ENCODE measurements at places on chromosomes 6 and 20.

DNA sequence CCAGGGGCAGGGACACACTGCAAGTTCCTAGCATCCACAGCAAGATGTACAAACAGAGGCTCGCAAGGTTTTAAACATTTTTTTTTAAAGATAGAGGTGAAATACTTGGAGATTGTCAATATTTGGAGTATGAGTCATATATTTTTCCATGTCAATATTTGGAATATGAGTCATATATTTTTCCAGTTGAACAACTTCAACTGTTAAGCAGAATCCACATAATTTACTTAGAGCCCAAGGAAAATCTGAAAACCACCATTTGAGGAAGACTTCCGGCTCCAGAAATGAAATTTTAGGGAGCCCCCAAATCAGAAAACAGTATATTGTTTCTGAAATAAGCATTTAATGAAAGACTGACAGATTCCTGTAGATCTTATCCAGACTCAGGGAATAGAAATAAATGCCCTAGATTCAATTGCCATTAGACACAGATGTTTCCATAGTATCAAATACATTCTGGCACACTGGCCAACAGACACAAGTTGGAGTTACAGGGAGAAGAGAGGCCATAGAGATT lies 51.6 kb upstream of the FAM184A start:
- DNase-seq = no peak

DNA sequence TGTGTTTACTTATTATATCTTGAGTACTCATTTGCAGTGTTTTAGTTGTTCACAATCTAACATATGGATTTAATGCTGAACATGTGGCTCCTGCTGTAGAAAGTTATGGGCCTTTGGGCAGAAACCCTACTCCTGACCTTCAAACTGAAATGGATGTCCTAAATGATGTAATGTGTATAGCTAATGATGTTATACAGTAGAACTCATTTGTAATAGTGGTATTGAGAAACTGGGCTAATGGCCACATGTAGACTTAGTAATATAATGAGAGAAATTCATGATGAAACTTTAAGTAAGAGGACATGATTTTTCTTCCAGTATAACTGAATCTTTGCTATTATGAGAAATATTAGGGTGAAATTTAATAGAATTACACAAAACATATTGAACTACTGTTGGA lies 121.3 kb upstream of the PTPRK start:
- no peak for DNase-seq

DNA sequence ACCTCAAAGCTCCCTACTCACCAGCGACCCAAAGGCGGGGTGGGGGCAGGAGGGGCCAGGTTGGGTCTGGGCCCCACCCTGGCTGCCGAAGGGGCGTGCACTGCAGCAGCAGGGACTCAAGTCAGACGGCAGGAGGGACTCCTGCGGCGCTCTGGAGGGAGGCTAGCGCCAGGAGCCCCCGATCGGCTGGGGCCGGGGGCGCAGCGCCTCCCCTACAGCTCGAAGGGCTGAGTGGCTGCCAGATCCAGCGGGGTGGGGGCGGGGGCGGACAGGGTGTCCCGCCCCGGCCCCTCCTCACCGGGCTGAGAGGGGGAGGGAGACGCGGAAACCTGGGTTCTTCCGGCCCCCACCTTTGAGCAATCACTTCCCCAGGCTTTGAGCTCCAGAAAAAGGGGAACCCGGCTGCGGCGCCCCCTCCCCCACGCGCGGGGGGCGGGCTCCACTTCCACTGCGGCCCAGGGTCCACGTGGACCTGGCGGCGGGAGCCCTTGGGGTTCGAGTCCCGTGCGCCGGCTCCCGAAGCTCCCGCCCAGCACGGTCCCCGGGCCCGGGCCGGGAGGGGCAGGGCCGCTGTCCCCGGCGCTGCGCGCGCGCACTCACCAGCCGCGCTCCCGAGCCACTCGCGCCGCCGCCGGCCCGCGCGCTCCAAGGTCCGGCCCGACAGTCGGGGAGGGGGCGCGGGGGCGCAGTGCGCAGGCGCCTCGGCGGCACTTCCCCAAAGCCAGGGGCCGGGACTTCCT lies at the start of gene RGS19:
Gene RGS19 (minus strand): TSS at position 246 of the 740 bp plus-strand sequence. CDS start 2,632 bp downstream, outside the sequence.
- peak; percentile 97 for DNase-seq

GRCh38 chr6:158667360-158667981 lies 17.6 kb downstream of the SYTL3 start:
- peak; percentile 39 for DNase-seq

DNA sequence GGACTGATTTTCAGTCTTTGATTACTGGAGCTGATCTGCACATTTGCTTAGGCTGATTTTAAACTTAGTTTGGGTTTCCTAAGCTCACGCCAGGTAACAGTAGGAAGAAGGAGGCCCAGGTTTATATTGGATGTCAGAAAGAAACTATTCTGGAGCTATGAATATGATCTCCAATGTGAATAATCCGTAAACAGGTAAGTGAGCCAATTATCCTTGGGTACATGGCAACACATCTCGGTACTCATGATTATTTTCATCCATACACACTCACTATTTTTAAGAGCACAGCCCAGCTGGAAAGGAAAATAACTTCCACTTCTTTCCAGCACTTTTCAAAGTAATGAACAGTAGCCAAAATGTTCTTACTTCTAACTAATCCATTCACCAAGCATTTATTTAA lies 7.0 kb downstream of the ATXN1 start:
- no peak for DNase-seq

- no peak for DNase-seq
These were observed 22.2 kb downstream of the RNF24 start for GRCh38 chr20:3993109-3993508.

GRCh38 chr20:53839423-53840176 lies 230.8 kb downstream of the BCAS1 start:
- peak; percentile 39 for DNase-seq

All from GM20000 (cell line).